ENCODE measurements at places on chromosomes 6 and 20.

- DNase-seq: peak; percentile 99
Observed at GRCh38 chr6:13614926-13615791, at the start of gene NOL7. Gene NOL7 (plus strand): TSS chr6:13615335. CDS start chr6:13615359, 24 bp downstream.

GRCh38 chr6:109344226-109344625 lies 38.0 kb downstream of the CD164 start:
- DNase-seq: no peak

DNA sequence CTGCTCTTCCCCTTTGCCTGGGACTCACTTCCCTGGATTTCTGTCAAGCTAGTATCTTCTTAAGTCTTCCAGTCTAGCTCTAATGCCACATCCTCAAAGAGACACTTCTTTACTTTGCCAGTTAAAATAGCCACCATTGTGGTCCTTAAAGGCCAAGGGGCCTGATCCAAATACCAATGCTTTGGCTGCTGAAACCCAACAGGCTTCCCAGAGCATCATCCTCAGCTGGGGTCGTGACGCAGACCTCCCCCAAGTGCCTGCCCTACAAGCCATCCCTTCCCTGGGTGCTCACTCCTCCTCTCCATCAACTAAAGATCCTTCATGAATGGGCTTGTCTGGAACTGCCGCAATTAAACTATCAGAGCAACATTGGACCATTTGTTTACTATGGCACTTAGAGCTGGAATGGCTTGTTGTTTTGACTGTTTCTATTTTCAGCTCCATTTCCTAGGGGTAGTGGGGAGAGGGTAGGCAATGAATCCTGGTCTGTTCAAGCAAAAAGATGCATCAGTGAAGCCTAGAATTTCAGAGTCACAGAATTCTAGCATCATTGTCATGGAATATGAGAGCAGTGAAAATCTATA lies 79.6 kb upstream of the SIRPA start:
- DNase-seq: no peak

DNA sequence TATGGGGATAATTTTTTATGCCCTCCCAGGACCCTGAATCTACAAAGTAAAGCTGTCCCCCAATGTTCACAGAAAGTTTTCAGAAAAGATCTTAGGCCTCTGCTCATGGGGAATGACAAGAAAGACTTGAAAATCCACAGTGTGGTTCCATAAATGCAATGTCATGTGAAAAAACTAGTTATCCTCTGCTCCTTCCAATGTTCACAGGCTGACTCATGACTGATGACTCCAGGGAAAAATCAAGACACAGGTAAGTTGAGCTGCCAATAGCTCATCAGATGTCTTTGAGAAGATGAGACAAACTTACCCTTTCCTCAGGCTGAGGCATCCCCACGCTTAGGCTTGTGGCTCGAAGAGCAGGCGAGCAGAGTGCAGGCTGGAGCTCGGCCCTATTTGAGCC lies 14.8 kb upstream of the BCLAF1 start:
- no peak for DNase-seq

GRCh38 chr20:60003776-60004175 lies 45.6 kb downstream of the CDH26 start:
- DNase-seq: no peak

- no peak for DNase-seq
Observed at GRCh38 chr6:3366596-3367413, 90.0 kb downstream of the SLC22A23 start.

GRCh38 chr6:155389130-155389529 lies 66.5 kb downstream of the NOX3 start:
- DNase-seq: no peak

DNA sequence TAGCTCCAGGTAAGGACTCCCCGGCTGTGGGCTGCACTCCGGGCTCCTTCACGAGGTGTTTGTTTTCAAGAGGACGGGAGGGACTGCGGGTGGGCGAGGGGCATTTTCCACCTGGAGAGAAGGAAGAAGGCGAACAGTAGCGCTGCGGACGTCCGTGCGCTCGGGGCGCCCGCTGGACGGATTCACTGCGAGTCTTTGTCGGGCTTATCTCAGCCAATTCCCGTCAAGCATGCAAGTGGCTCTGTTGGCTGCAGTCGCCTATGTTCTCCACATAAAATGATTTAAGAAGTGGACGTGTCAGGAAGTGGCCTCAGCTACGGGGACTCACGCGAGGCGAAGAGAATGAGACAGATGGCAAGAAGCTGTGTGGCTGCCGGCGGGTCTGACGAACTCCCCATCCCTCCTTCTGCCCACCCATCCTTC lies 332 bp downstream of the GRIK2 start:
- no peak for DNase-seq

DNA sequence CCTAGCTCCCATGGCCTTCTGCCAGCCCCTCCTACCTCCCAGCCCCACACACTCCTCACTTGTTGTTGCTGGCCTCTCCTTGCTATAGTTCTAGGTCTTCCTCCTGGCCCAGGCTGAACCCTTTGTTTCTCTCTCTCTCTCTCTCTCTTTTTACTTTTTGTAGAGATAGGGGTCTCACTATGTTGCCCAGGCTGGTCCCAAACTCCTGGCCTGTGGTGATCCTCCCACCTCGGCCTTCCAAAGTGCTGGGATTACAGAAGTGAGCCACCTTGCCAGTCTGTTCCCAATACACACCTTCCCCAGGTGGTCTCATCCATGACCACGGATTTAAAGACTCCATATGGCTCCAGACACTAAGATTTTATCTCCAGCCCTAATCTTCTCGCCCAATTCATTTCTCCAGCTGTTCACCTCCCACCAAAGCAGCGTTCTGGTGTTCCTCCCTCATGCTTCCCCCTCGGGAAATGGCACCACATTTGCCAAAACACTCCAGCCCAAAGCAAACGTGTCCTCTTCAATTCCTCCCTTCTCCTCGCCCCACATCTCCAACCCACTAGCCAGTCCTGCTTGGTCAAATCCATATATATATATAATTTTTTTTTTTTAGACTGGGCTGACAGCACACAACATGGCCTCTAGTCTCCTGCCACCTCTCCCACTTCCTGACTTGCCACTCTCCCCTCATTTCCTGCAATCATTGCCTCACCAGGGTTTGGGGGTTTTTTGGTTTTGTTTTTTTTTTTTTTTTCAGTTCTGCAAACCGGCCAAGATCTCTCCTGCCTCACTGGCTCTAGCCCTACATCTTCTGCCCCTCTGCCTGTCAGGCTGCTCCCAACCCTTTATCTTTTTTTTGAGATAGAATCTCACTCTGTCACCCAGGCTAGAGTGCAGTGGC lies 104.4 kb downstream of the NCR2 start:
- DNase-seq: no peak

GRCh38 chr6:18279422-18279821 lies 15.1 kb upstream of the DEK start:
- no peak for DNase-seq

DNA sequence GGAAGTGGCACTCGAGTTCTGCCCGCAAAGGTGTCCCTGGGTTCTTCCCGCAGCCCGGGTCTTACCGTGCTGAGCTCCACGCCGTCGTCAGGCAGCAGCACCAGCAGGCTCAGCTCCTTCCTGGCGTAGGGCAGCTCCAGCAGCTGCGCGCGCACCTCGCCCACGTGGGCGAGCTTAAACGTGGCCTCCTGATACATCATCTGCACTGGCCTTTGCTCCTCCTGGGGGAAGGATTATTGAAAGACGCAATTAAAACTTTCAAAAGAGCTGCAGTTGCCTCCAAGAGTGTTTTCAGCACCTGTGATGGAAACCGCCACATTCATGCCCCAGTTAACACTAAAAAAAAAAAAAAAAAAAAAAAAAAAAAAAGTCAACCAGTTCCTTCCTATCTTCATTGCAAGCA lies 11.3 kb downstream of the SERPINB9 start:
- peak; percentile 76 for DNase-seq

DNA sequence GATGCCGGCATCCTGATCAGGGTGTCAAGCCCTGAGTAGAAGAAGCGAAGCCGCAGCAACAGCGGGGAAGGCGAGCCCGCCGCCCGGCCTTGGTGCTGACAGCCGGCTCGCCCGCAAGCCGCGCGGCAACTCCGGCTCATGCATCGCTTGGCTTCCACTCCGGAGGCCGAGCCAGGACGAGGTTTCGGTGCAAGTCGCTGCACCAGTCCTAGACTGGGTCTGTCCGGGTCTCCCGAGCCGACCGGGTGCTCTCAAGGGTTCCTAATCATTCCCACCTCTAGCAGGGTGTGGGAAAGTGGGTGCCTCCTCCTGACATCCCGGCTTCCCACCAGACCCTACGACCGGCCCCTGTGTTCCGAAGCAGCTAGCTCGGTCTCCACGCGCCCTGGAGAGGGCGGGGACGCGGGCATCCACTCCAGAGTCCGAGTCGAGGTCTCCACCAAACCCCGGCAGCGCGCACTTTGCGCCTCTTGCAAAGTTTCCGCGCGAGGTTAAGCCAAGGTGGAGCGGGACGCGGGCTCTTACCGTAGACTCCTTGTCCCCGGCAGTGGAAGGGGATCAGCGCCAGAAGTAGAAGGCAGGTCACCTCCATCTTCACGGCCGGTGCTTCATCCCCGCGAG lies 1.4 kb downstream of the MDGA1 start:
- peak; percentile 59 for DNase-seq

GRCh38 chr6:158538741-158539140 lies 21.1 kb upstream of the TMEM181 start:
- no peak for DNase-seq

- no peak for DNase-seq
Observed at GRCh38 chr6:139549561-139550070, 175.2 kb upstream of the CITED2 start.

- DNase-seq: no peak
Observed at GRCh38 chr6:89311853-89312531, 3.1 kb downstream of the GABRR2 start.

- DNase-seq: no peak
Observed at GRCh38 chr20:34744847-34745246, 40.7 kb downstream of the TP53INP2 start.

GRCh38 chr20:3071610-3072529 lies at the start of gene OXT:
Gene OXT (plus strand): TSS chr20:3071620. CDS start chr20:3071656, 36 bp downstream.
- peak; percentile 75 for DNase-seq

GRCh38 chr6:1591926-1592325 lies 17.8 kb upstream of the FOXC1 start:
- DNase-seq: no peak

DNA sequence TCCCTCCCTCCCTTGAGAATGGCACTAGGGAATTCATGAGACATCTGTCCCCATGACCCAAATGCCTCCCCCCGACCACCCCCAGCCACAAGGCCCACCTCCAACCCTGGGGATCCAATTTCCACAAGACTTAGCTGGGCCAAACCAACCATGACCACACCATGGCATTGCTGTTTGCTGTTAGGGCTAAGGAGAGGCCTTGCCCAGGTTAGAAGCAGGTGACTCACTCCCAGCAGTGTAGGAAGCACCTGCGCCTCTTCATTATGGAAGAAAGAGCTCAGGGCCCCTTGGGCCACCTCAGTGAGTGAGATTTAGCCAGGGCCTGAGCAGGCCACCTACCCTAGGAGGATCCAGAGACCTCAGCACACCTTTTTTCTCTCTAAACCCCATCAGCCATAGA lies 337.9 kb downstream of the TAF4 start:
- DNase-seq: no peak

DNA sequence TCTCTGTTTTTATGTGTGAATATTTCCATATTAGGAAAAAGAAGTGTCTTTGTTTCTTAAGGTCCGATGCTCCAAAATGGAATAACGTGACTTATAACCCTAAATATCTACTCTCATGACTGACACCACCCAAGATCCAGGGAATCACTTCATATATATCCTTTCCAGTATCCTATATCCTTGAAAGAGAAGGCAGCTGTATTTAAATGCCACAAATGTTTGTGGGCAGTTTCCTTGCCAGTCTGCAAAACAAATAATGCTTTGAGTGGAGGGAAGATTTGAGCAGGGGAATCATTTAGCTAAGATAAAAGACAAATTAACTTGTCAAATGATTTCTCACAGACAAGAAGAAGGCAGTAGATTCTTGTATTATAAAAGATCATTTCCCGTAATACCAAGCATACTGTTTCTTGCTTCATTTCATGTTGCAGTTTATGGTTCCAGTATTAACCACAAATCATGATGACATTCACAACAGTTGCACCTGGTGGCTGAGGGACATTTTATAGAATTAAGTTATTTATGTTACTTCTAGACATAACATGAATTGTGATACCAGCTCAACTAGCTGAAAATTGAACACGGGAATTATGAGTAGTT lies 30.0 kb upstream of the FABP7 start:
- DNase-seq: no peak

- no peak for DNase-seq
Observed at GRCh38 chr6:122400462-122401089, 1.1 kb downstream of the HSF2 start.

DNA sequence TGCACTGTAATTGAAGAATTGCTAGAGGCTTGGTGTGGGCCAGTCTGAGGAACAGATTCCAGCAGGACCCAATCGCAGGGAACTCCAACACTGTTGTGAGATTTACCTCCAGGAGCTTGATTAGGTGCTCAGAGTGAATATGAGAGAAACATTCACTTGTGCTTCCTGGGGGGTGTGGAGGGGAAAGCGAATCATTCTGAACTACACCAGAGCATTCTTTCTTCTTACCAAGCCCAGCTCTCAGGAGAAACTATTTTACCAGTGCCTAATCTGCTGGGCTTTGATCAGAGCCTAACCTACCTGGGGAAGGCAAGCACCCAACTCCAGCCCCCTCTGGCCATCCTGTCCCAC lies 7.4 kb upstream of the SIRPB1 start:
- no peak for DNase-seq

DNA sequence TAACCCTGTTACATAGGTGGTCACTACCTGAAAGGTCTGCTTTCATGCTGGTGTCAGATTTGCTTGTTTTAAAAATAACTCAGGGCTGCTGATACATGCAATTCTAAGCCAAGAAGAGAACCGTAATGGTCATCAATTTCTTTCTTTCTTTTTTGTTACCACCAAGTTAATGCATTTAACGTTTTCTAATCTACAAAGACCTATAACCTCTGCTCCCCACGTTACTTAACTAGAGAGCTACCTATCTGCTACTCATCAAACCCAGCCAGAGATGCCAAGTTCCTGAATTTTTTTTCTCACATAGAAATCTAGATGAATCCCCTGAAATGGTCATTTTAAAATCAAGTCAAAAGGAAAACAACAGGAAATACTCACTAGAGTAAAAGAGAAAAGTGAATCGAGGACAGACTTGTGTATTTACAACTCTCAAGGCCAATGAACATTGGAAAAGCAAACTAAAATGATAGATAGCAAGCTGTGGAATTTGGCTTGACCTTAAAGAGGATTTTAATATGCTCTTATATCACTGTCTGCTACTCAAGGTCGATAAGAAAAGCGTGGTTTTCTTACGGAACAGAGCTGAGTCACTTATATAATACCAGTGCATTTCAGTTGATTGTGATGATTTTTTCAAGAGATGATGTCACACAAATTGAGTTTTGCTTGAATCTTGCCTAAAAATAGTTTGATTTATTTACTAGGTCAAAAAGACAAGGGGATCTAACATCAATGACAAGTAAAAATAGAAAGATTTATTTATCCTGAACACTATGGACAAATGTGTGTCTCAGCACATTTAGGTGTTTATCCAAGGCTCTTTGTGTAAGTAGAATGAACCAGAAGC lies 67.9 kb downstream of the SGK1 start:
- no peak for DNase-seq

GRCh38 chr6:4563156-4563555 lies 213.0 kb upstream of the CDYL start:
- DNase-seq: no peak
